ENCODE measurements at places on chromosomes 12 and 14.

DNA sequence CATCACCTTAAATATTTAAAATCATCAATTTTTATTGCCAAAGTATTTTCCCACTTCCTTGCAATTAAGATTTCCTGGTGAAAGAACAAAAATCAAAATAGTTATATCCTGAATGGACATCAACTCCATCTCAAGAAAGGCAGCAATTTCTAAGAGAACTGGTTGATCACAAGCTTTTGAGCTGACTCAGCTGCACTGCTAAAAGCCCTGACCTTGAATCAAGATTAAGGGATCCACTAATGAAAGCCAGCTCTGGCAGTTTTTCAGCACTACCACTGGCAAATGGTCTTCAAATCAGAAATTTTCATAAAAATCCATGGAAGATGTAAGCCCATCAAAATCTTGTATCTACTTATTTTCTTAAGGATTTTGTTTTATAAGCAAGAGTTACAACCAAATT lies 123.4 kb downstream of the SLC6A15 start:
- H3K36me3 ChIP-seq: no peaks in the 10 kb centered on the region
- H3K27ac ChIP-seq: no peak overlapping the region
- no peaks in the 10 kb centered on the region for H3K27me3 ChIP-seq
- H3K4me1 ChIP-seq: no peaks in the 10 kb centered on the region
- DNase-seq: no peak
- H3K4me3 ChIP-seq: no peak overlapping the region

GRCh38 chr14:25350021-25350420 lies 300.1 kb upstream of the STXBP6 start:
- H3K27me3 ChIP-seq: no peaks in the 10 kb centered on the region
- no peak overlapping the region for H3K4me3 ChIP-seq
- no peaks in the 10 kb centered on the region for H3K4me1 ChIP-seq
- no peak for DNase-seq
- no peaks in the 10 kb centered on the region for H3K36me3 ChIP-seq
- no peak overlapping the region for H3K27ac ChIP-seq

- H3K4me3 ChIP-seq: no peak overlapping the region
- H3K27ac ChIP-seq: no peak overlapping the region
- peak; percentile 65 for DNase-seq
- no peaks in the 10 kb centered on the region for H3K4me1 ChIP-seq
- peaks cover 23% of the 10 kb centered on the region for H3K36me3 ChIP-seq
- no peaks in the 10 kb centered on the region for H3K27me3 ChIP-seq
Observed at GRCh38 chr12:121334513-121335343, 17.5 kb downstream of the ANAPC5 start.

- no peak overlapping the region for H3K4me3 ChIP-seq
- no peak for DNase-seq
- H3K27ac ChIP-seq: no peak overlapping the region
- no peaks in the 10 kb centered on the region for H3K4me1 ChIP-seq
Observed at GRCh38 chr12:54708826-54709225, 60.7 kb upstream of the DCD start.

Measured in endothelial cell of umbilical vein (primary cell).